ENCODE measurements at places on chromosomes 4 and X.

DNA sequence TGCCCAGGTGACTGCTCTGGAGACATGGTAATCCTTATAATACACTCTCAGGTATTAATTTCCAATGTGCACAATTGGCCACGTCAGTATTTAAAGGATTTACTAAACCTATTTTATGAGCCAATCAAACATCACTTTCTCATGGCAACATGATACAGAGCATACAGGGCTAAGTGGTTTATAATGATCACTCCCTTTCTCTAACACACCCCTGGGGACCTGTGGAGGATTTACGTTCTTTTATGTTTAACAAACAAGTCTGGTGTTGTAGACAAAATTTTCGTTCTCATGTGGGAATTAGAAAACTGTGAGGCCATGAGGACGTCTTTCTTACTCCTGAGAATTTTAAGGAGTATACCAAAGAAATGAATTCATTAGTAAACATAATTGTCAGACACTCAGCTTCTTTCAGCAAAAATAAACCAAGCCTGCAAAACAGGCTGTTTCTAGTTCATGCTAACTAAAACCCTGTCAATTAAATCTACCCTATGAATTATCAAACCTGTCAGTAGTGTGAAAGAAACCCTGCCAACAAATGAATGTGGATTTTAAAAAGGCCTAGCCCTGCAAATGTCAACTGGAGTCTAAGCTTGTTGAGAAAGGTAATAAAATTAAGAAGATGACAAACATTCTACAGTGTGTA is 155.8 kb downstream of the PDGFC start:
- DNase-seq: no peak

DNA sequence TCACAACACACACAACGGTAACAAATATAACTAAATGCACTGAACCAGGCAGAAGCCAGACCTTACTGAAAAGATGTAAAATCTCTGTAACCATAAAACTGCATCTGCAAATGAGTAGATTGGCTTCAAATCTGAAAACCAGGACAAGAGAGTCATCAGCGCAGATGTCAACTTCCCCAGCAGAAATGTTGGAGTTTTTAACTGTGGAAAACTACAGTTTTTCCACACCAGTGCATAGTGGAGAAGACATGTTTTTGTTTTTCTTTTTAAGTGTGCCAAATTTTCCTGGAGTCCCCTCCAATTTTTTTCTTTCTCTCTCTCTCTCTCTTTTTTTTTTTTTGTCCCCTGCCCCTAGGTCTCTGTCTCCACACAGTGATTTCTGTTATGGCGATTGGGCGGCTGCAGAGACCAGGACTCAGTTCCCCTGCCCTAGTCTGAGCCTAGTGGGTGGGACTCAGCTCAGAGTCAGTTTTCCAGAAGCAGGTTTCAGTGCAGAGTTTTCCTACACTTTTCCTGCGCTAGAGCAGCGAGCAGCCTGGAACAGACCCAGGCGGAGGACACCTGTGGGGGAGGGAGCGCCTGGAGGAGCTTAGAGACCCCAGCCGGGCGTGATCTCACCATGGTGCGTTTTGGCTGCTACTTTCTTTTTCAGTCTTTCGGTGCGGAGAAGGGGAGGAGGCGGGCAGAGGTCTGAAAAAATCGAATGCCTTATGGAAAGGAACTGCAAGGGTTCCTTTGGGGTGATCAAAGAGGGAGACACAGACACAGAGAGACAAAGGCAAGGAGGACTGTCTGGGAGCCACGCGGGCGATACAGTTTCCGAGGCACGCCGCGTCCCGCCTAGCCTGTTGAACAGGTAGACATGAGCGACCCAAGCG is at the start of gene GUCY1A1:
GUCY1A1 (plus strand) TSS at position 505 of the 878 bp plus-strand sequence. CDS start 30,020 bp downstream, outside the sequence.
- peak; percentile 10 for DNase-seq

DNA sequence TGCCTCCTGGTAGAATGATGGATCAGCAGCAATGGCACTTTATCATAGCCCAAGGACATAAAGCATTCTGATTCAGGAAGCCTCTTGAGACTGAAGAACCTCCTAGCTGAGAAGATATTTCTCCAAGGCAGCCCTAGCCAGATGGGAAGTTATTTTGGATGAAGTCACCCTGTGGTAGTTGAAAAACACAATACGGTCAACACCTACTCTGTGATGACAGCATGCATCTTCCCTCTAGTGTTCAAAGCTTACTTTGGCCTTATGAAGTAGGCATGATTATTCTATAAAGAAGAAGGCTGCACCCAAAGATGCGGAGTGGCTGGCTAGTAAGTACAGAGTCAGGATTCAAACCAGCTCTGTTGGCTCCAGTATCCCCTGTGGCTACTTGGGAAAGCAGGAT is 47.9 kb downstream of the TLR10 start:
- DNase-seq: no peak

DNA sequence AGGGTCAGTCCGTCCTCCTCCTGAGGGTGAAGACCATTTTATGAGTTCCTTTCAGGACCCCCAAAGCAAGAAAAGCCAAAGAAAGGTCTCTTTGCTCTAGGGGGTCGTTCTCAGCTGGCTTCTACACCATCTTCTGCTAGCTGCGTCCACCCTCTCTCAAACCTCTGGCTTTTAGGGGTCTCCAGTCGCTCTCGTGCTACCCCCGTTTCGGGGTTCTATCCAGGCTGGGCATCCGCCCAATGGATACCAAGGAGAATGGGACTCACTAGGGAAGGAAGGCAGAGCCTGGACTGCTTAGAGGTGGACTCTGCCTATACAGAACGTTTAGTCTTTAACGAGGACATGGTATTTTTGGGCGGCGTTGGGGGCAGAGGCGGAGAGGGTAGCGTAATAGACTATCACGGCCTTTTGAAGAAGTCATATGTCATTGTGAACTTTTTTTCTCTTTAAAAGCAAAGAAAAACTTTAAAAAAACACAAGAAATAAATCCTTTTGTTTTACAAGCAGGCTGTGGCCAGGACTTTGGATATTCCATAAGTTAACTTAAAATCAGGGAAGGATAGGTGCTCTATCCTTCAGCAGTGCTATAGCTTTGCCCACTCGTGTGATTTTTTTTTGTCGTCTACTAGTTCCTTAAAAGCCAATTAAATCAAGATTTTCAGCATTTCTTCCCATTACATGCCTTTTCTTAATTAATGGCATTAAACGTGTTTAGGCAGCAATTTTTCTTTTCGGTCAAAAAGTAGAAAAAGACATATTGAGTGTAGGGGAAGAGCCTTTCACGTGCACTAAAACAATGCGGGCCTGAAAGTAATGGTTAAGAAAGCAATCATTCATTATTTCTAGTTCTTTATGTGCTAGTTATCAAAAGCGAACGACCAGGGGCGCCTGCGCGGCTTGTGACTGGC is 7.2 kb upstream of the PITX2 start:
- DNase-seq: no peak

DNA sequence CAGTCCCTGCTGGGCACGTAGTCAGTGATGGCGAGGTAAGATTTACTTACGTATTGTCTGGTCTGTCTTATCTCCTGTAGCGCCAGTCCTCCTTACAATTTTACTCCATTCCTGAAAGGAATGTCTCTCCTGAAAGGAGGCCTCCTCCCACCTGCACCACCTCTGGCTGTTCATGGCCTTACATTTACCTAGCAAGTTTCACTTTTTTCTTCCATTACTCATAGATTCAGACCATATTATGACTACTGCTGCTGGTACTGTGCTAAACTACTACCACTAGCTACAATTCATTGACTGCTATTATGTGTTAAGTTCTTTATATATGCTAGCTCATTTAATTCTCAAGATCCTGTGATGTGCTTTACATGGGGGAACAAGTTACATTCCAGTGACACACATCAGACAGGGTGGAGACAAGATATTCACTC is 189.9 kb downstream of the BMPR1B start:
- no peak for DNase-seq

GRCh38 chr4:118289794-118290193 is 63.0 kb downstream of the PRSS12 start:
- DNase-seq: no peak

DNA sequence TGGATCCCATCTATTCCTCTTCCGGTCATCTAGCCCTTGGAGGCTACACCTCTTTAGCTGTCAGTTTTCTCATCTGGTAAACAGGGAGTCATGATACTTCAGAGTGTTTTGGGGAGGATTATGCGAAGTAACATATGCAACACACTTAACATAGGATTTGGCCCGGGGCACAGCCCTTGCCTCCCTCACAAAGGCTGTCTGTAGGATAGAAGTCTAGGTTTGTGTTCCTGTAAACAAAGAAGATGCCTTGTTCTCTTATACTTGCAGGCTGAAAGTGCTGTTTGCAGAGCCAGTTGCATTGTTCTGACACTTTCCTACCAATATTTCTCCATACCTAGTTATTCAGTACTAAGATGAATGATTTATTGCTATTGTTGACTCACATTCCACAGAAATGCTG is 2.2 kb upstream of the APELA start:
- no peak for DNase-seq

DNA sequence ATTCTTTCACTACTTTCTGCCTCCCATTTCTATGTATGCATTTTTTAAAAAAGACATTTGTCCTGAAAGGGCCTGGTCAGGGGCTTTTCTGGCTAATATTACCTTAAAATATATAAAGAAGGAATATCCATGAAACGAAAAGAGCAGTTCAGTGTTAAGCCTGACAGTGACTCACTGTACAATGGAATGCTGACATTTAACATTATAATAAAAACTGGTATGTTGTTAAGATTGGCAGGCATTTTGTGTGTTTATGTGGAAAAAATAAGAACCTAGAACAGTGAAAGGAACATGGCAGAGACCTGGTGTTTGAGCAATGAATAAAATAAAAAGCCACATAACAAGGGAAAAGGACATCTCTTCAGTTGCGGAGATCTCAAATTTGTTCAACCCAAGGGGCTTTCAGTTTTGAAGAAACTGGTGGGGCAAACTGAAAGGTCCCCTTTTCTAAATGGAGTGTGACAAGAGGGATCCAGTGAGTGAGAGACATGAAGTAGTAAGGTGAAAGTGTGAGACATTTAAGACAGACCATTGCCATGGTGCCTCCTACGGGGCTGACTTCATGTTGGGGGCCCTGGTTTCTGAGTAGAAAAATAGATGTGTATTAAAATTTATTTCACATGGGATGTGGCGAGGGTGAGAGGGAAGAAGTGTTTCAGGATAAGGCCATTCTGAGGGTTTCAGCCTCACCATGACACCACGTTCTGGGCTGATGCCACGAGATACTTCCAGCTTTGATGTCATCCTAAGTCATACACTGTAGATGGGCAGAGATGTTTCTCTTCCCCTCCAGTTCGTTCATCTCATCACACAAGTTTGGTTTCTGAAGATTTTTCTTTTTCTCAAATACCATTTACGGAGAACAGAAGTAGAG is 324.9 kb downstream of the PPP3CA start:
- no peak for DNase-seq

DNA sequence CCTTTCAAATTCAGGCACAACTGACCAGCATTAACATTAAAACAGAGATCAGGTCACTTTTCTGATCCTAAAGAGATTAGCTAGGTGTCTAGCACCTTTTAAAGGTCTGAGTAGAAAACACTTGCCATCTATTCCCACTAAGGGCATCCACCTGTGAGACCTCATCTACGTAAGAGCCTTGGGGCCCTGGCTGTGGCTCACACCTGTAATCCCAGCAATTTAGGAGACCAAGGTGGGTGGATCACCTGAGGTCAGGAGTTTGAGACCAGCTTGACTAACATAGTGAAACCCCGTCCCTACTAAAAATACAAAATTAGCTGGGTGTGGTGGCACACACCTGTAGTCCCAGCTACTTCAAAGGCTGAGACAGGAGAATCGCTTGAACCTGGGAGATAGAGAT is 11.8 kb downstream of the TBC1D9 start:
- no peak for DNase-seq

DNA sequence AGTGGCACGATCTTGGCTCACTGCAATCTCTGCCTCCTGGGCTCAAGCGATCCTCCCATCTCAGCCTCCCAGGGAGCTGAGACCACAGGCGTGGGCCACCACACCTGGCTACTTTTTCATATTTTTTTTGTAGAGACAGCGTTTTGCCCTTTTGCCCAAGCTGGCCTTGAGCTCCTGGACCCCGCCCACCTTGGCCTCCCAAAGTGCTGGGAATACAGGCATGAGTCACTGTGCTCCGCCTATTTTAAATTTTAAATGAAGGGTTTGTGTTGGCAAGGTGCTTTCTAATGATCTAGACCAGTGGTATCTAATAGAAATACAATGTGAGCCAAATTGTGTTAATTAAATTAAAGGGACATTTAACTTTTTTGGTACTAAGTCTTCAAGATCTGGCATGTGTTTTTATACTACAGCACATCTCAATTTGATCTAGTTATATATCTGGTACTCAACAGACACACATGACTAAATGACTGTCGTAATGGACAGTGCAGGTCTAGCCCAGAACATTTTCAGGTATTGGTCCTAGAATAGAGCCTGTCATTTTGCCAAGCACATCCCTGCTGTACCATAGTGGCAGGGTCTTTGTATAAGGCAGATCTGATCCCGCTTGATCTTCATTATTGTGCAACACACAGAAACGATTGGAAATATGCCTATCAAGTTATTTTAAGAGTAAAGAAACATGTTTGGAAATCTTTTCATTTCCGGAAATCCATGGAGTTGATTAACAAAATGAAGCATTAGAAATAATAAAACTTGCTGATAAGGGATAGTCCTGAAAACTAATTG is 7.3 kb downstream of the PGK1 start:
- no peak for DNase-seq

DNA sequence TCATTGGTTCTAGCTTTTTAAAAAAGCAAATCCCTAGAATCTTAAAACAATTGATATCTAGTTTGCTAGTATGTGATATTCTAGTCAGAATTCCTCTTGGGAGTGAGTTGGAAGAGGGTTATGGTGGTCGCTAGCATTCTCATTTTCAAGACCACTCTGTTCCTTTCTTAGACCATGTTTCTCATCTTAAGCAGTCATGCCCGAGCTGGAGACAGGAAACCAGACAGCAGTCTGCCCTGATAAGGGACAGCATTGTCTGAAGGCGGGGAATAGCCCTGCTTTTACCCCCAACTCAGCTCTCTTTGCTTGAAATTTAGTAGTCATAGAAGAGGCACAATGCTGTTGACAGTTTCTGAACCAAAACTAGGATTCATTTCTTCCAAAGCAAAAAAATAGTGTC is 5.2 kb downstream of the KLF3 start:
- DNase-seq: no peak

- DNase-seq: no peak
Observed at GRCh38 chr4:74237425-74237966, 70.8 kb upstream of the EPGN start.

GRCh38 chr4:37995981-37996775 is 36.0 kb downstream of the PTTG2 start:
- DNase-seq: no peak

DNA sequence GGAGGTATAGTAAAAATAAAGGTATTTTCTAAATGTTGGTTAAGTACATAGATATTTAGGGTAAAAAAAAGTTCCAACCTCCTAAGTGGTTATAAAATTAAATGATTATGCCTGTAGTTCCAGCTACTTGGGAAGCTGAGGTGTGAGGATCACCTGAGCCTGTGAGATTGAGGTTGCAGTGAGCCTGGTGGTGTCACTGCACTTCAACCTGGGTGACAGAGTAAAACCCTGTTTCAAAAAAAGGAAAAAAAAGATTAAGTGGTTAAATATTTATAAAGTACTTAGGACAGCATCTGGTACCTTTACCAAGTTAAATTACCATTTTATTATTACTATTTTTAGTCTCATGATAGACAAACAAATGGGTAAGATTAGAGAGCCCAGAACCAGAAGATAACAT is 1801.0 kb downstream of the C4orf33 start:
- DNase-seq: no peak

- DNase-seq: no peak
Observed at GRCh38 chr4:105060628-105061027, 86.0 kb upstream of the TET2 start.

- no peak for DNase-seq
Observed at GRCh38 chr4:89142691-89143669, 31.6 kb downstream of the TIGD2 start.

Data from progenitor cell of endocrine pancreas (in vitro differentiated cells).